ENCODE measurements at places on chromosomes 4 and X.

DNA sequence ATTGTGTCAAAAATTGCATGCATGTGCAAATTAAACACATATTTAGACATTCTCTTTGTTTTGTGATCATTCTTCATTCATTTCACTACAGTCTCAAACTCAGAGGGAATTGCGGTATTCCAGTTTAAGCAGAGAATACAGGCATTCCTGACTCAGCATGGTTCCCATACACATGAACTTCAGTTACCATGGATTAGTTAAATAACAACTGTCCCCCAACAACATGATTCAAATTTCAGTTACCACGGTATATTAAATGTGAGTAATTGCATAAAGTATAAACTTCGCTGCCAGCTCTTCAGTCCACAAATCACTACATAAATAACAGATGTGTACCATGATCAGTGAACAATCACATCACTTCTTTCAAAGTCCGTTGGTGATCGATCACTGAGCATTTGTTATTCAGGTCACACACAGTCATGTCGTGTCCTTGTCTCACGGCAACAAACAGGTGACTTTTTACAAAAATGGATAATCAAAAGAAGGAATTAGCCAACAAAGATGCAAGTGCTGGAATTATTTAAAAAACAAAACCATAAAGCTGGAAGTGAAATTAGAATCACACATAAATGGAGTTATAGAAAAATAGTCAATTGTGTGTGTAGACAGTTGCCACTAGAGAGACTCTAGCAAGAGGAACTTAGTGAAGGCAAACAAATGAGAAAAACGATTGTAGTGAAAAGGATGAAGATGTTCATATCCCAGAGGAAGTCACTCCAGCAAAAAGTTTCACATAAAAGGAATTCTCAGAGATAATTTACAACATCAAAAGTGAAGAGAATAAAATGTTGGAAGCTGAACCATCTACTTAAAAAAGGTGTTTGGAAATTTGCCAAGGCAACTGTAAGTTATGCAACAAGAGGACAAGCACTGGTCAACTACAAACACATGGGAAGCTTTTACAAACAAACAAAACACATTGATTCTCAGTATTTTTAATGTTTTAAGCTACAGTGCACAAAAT lies 138.6 kb upstream of the SMARCAD1 start:
- no peak for DNase-seq

DNA sequence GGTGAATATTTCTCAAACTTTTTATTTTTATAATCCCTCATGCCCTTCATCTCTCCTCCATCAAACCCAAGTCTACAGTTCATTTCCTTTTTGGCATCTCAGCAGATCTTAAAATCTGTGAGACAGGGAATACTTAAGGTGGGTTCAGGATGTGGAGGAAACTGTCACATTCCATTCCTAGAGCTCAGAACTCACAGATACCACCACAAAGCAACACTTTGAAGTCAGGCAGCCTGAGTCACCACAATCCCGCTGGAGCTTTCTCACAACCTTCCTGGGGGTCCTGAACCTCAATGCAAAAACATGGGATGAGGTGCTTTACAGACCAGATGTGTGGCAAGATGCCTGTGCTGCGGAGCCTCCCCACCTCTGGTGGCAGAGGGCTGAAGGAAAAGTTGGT lies 63.2 kb downstream of the HHIP start:
- DNase-seq, result no peak

DNA sequence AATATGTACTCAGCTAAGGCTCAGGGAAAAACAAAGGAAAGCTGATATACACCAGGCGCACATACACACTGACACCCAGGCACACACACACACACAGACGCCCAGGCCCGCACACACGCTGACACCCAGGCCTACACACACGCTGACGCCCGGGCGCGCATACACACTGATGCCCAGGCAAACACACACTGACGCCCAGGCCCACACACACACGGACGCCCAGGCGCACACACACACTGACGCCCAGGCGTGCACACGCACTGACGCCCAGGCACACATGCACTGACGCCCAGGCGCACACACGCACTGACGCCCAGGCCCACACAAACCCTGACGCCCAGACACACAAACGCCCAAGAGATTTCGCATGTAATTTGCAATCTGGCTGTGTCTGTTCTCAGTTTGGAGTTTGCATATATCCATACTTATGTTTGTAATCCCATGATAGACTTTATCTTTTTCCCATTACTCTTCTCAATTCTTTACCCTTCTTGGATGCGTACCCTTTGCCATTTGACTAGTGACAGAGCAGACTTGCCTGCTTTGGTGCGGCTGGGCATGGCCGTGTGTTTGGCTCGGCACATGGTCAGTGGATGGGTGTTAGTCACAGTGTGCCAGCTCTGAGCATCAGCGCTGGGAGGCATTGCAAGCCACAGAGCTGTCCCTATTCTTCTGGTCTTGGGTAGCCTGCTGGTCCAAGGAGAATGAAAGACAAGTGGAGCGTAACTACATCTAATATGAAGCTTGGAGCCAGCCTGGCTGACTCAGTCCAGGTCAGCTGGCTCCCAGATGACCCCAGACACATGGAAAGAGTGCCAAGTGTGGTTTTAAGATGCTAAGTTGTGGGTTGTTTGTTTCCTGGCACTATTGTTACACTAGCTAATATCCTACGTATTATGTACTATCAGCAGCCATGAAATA lies 632.4 kb upstream of the ZFP42 start:
- no peak for DNase-seq

DNA sequence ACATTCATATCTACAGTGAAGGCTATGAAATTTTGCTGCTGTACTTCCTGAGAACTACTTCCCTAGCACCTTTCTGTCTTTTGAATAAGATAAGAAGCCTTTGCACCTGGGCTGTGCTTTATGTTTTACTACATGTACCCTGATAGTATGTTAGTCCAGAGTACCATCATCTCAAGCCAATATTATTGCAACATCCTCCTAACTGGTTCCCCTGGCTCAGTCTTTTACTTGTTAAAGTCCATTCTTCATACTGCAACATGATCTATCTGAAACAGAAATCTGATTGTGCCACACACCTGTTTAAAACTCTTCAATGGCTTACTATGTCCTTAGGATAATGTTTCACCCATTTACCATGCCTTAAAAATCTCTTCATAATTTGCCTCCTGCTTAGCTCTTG lies 102.3 kb downstream of the AGTR2 start:
- no peak for DNase-seq

GRCh38 chr4:153142700-153143438 lies 61.4 kb upstream of the TRIM2 start:
- DNase-seq, result no peak

DNA sequence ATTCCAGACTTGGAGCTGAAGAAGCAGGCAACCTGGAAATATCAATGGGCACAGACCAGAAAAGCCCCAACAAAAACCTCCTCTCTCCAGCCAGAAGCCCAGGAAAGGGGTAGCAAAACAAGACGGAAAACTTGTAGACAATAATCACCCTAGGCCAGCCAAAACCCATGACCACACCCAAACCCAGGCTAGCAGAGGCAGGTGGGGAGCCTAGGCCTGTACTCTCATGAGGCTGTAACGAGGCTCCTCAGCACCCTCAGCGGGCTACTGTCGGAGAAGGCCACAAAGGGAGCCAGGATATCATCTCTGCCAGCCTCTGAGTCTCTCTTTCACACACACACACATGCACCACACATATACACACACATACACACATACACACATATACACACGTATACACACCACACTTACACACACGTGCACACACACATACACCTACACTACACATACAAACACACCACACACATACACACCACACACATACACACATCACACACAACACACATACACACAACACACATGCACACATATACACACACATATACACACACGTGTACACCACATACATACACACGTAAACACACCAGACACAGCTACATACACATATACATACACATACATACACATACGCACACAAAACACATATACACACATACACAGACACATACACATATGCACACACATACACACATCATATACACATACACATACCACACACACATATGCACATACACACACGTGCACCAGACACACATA lies 90.6 kb downstream of the FHDC1 start:
- no peak for DNase-seq

DNA sequence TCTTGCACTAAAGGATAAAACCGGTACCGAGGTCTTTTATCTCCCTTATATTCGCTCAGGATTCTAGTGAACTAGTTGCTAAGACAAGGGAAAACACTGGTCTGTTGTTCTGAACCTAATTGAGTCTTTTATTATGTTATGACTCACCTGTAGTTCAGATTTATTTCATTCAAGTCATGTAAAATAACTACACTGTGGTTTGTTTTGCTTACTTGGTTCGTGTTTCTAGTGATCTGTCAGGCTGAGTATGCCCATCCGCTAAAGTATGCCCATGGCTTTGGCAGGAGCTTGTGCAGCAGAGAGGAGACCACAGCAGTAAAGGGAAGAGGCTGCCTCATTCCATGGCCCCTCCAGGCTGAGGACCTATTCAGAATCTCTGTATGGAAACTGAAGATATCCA lies 126.1 kb downstream of the AFF1 start:
- DNase-seq, result no peak

- no peak for DNase-seq
Observed at GRCh38 chr4:98603683-98604521, 54.5 kb downstream of the TSPAN5 start.

GRCh38 chr4:151098979-151099228 lies 524 bp upstream of the RPS3A start:
- DNase-seq, result no peak

DNA sequence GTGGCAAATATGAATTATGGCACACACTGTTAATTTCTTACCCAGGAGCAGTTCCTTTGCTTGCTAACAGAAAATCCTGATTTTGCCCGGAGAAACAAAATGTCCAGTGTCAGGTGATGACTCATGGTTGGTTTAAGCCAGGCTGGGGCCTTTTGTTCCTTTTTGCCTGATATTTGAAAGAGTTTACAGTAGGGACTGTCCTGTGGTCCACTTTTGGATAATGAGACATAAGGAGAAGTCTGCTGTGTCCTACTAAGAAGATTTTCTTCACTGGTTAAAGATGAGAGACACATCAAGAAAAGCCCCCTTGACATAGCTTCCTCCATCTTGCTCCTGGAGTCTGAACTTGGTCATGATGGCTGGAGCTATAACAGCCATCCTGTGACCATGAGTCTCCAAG lies 12.1 kb upstream of the DRD5 start:
- DNase-seq, result no peak

GRCh38 chr4:77045490-77045889 lies 30.3 kb downstream of the CCNI start:
- no peak for DNase-seq

DNA sequence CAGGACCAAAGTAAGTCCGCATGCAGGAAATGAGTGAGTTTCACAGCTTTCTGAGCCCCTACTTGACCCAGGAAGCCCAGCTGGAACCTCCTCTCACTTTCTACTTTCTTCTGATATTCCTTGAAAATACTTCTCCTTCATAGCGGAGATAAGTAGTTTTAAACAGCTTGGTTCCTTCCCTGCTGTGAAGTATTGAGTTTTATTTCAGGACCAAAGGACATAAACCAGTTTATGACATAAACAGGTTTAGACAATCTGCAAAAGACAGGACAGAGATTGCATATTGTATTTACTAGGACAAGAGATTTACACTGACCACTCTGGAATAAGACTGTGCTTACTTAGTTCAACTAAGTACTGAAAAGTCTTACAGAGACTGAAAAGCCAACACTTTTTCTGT lies 54.8 kb downstream of the PAGE2 start:
- no peak for DNase-seq

GRCh38 chr4:144174401-144175067 lies 34.0 kb upstream of the GYPA start:
- DNase-seq, result no peak

DNA sequence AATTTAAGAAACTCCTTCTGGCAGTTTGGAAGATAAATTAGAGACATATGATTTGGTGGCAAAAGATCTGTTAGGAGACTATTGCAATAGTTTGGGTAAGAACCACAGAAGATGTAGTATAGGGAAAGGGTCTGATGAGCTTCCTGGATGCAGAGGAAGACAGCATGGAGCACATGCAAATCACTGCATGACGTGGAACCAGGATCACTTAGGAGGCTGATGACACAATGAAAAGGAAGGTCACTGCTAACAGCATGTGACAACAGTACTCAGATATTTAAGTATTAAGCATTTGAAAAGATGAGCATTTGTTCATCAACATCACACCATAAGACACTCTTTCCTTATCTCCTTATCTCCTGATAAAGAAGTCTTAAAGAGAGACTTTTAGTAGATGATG lies 167.8 kb upstream of the LDB2 start:
- no peak for DNase-seq

DNA sequence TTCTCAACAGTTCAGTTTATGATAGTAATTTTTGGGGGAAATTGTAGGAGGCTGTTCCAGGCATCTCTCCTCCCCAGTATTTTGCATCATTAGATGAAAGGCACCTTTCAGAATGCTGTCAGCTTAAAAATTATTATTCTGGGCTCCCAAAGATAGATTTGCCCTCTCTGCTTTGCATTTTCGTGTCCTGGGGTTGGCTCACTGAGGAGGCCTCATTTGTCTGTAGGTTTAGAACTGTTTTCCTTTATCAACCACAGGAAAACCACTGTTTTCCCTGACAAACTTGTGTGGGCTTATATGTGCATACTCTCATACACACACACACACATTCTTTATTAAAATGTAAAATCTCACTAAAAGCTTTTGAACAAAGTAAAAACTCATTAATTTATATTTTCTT lies 197.2 kb upstream of the VCX3A start:
- DNase-seq, result no peak

DNA sequence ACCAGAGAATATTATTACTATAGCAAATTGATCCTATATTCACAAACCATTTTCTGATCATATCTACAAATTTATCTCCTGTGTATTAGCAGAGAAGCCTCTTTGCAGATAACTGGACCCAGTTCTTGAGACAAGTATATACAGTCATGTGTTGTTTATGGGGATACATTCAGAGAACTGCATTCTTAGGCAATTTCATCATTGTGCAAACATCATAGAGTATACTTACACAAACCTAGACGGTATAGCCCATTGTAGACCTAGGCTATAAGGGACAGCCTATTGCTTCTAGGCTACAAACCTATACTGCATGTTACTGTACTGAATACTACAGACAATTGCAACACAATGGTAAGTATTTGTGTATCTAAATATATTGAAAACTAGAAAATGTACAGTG lies 152.5 kb upstream of the SPANXN4 start:
- no peak for DNase-seq

- DNase-seq, result no peak
Observed at GRCh38 chr4:17285747-17286146, 226.1 kb downstream of the QDPR start.

DNA sequence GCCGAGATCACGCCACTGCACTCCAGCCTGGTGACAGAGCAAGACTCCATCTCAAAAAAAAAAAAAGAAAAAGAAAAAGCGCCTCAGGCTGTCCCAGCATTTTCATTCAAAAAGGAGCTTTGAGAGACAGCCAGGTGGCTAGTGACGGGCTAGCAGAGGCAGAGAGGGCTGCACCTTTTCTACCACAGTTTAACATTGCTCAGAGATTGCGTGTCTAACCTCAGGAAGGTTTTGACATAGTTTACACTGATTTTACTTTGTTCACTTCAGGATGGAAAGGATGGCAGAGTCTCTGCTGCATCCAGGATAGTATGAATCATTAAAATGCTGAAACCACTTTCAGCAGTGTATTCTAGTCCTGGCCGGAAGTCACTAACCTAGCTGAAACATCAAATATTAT lies 28.1 kb downstream of the ZFP42 start:
- DNase-seq, result no peak

Data from stimulated activated CD4-positive, alpha-beta T cell treated with anti-CD3 and anti-CD28 coated beads, Interleukin-15, amount 100 ng/mL, for 48 hours (primary cell).